ENCODE measurements at places on chromosomes 6 and 20. TPM values are rescaled to one million over a fixed set of nuclear protein-coding genes. Genes with fewer than 3 reads are reported as not detected.

DNA sequence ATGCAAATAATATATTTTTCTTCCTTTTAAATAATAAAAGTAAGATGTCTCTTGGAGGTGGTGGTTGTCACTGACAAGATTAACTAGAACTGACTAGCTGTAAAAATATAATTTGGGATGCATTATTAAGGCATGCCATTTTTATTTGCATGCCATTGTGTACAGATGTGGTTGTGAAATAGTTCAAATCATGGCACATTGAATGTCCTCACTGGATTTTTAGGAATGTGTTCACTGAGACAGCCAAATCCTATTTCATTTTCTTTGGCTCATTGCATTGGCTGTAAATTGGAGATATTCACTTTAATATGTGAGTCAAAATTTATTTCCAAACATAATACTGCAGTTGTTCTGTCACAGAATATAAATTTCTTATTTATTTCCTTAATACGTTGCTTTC, 62.3 kb downstream of the ESR1 start:
- no peak for DNase-seq

- DNase-seq = no peak
These were observed 250.7 kb downstream of the MAFB start for GRCh38 chr20:40438161-40438830.

DNA sequence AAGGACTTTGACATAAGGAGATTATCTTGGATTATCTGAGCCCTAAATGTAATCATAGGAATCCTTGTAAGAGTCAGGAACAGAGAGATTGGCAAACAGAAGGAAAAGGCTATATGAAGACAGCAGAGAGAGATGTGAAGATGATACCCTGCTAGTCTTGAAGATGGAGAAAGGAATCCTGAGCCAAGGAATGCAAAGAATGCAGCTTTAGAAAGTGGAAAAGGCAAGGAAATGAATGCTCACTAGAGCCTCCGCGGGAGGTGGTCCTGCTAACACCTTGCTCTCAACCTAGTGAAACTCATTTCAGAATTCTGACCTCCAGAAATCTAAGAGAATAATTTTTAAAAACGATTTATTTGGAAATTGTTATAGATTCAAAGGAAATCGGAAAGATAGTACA, 117.1 kb downstream of the TBXT start:
- no peak for DNase-seq

DNA sequence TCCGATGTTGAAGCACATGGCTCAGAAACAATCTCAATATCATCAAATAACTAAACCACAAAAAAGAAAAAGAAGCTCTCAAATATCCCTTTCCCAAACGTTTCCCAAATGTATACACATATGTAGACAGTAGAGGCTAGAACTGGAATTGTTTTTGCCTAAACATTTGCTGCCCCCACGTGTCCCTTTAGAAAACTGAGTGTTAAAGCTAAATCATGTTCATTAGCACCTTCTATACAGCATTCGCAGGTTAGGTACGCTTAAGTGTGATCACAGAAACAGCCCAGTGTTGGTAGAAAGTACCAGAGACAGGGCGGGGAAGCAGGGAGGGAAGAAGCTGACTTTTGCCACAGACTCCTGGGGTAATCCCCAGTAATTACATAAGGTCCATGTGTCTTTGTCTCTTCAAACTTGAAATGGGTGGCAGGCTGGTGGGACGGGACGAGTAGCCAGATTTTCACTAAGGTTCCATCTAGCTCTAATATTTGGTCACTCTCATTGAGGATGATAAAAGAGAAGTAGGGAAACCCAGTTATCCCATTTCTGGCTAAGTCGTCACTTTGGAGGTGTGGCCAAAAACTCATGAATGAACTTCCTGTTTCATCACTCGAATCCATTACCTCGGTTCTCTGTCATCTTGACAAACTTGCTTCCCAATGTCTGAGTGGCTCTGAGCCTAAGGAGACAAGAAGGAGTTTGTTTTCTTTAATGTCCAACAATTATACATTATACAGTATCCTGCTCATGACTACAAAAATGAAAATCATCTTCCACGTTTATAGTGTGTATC, 15.0 kb upstream of the TFAP2A start:
- DNase-seq = no peak

DNA sequence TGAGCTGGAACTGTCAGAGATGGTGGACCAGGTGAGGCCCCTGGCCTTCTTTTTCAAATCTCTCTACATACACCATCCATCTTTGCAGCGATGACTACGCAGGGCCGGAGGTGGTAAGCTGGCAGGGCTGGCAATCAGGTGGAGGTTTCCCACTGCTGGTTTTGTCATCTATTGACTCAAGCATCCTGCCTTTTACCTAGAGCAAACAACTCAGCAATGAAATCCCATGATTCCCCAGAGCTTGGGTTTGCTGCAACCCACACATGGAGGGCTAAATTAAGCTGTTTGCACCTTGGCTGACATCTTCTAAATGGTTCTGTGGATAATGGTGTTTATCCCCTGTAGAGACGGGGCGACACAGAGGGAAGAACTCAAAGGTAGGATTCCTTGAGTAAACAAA, 170.2 kb downstream of the SCP2D1 start:
- no peak for DNase-seq

- DNase-seq = peak; percentile 50
These were observed 105.1 kb upstream of the CNKSR3 start for GRCh38 chr6:154615483-154616025.

GRCh38 chr6:44868335-44868668, 459.8 kb upstream of the RUNX2 start:
- DNase-seq = no peak

- no peak for DNase-seq
These were observed 306.2 kb upstream of the ZFP64 start for GRCh38 chr20:52497731-52498130.

DNA sequence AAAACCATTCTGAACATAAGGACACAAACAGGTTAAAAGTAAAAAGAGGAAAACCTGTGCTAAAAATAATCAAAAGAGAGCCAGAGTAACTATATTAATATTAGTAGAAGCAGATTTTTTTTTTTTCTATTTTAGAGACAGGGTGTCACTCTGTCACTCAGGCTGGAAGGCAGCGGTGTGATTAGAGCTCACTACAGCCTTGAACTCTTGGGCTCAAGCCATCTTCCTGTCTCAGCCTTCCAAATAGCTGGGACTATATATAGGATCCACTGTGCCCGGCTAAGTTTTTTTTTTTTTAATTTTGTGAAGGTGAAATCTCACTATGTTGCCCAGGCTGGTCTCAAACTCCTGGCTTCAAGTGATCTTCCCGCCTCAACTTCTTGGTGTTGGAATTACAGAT, 33.4 kb upstream of the PLN start:
- no peak for DNase-seq

GRCh38 chr20:19968466-19969073, 48.6 kb upstream of the NAA20 start:
- DNase-seq = no peak

- DNase-seq = no peak
These were observed 64.2 kb upstream of the SDHAF4 start for GRCh38 chr6:70502484-70502883.

- DNase-seq = no peak
These were observed 7.8 kb downstream of the STX11 start for GRCh38 chr6:144158133-144158532.

- DNase-seq = peak; percentile 27
These were observed 17.3 kb downstream of the PLN start for GRCh38 chr6:118565311-118565960.

DNA sequence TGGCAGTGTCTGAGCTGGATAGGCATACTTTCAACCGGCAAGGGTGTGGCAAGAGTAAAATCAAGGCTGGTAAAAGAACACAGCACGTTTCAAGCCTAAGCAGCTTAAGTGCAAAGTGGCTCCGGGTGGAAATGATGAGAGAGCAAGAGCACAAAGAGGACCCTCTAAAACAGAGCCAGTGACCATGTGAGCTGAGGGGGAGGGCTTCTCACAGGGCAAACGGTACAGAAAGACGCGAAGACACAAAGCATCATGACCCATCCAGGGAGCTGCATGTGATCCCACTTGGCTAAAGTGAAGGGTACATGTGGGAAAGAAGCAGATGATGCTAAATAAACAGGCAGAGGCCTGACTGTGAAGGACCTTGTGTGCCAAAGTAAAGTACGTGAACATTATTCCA, 25.7 kb downstream of the FKBP5 start:
- no peak for DNase-seq

- no peak for DNase-seq
These were observed 72.0 kb downstream of the LY86 start for GRCh38 chr6:6660339-6661045.

DNA sequence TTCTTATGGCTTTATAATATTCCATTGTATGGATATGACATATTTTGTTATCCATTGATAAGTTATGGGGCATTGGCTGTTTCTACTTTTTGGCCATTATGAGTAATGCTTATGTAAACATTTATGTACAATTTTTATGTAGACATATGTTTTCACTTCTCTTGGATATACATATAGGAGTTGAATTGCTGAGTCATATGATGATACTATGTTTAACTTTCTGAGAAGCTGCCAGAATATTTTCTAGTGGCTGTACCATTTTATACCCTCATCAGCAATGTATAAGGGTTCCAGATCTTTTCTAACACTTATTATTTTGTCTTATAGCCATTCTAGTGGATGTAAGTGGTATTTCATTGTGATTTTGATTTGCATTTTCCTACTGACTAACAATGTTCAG, 23.1 kb downstream of the OTOR start:
- DNase-seq = no peak

DNA sequence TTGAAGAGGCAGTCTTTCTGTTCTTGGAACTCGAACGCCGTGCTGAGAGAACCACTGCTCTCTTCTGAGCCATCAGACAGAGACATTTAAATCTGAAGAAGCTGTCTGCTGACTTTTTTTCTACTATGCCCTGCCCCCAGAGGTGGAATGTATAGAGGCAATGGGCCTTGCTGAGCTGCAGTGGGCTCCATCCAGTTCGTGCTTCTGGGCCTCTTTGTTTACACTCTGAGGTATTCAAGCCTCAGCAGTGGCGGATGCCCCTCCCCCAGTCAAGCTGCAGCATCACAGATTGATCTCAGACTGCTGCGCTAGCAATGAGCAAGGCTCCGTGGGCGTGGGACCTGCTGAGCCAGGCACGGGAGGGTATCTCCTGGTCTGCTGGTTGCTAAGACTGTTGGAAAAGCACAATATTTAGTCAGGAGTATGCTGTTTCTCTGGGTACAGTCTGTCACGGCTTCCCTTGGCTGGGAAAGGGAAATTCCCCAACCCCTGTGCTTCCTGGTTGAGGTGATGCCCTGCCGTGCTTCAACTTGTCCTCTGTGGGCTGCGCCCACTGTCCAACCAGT, 526.8 kb downstream of the CD109 start:
- no peak for DNase-seq

DNA sequence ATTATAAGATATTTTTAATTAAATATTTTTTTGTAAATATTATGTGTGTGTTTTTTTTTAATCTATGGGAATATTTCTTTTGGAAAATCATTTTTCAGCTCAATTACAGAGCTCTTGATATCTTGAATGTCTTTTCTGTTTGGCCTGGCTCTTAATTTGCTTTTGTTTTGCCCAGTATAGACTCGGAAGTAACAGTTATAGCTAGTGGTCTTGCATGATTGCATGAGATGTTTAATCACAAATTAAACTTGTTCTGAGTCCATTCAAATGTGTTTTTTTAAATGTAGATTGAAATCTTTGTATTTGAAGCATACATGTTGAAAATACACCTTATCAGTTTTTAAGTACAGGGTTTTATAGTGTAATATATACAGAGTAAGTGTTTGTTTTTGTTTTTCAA, 2.6 kb downstream of the ID4 start:
- DNase-seq = no peak

MATN4 gene
- polyA plus RNA-seq = not detected

ZNF133 gene
- polyA plus RNA-seq = 22.1 TPM

NCOA6 gene
- 25.7 TPM for polyA plus RNA-seq

LY6G6F gene
- polyA plus RNA-seq = 0.07 TPM

MAP1LC3A gene
- 40.9 TPM for polyA plus RNA-seq
